H7 (cell line): ENCODE measurements at places on chromosomes 13 and 19.

DNA sequence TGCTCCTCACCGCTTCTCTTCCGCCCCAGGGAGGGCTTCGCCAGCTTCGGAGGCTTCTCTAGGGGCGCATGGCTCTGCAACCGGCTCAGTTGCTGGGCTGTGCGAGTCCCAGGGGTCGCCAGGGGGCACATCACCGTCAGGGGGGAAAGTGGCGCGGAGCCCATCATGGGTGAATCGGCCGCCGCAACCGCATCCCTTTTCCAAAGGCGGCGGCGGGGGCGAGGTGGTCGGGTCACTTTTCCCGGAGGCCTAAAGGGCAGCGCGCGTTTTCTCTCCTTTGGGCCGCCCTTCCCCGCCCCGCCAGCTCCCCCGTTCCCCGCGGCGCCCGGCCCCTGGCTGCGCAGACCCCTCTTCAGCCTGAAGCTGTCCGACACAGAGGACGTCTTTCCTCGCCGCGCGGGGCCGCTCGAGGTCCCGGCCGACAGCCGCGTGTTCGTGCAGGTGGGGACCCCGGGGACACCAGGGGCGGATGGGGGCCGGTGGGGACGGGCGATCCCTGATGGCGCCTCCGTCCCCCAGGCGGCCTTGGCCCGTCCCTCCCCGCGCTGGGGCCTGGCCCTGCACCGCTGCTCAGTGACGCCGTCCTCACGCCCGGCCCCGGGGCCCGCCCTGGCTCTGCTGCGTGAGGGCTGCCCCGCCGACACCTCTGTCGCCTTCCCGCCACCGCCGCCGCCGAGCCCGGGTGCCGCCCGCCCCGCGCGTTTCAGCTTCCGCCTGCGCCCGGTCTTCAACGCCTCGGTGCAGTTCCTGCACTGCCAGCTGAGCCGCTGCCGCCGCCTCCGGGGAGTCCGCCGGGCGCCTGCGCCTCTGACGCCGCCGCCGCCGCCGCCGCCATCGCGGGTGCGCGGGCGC is 1.7 kb downstream of the TGFBR3L start:
- DNase-seq = peak; percentile 90

DNA sequence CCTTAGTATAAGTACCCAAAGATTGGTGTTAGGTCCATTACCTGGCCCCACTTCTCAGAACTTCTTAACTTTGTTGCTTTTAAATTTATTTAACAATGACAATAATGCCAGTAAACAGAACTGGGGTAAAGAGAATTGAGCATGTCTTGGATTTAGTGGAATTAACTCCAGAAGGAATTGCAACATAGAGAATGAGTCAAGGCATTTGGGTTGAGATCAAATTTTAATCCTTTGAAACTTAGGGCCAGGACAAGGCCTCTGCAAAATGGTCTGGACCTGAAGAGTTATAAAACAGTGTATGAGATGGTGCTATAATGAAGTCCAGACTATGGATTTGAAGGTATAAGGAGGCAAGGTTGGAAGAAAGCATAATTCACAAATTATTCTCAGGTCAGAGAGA is 1030.4 kb downstream of the SLITRK5 start:
- DNase-seq = no peak

- DNase-seq = no peak
Measured at GRCh38 chr19:52369559-52370340, at the start of gene ZNF880. TSS of gene ZNF880 (plus strand) at chr19:52369923. CDS start at chr19:52369966, 43 bp downstream.

- peak; percentile 38 for DNase-seq
Measured at GRCh38 chr13:21039097-21039800, 22.1 kb downstream of the LATS2 start.

DNA sequence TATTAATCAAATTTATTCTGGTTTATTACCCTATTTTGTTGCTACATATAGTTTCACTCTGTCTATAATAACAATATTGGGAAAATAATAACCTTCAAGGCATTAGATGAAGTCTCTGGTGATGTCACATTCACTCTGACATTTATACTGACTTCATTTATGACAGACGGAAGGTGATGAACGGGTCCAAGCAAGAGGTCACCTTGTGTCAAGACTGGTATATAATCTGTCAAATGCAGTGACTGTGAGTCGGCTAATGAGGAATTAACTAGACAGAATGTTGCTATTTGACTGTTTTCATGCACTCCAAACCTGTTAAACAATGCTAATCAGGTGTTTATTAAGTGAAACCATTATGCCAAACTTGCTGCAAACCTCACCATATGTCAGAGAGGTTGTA is 800.5 kb upstream of the KLHL1 start:
- DNase-seq = no peak

GRCh38 chr19:48676887-48677286 is 4.1 kb upstream of the NTN5 start:
- no peak for DNase-seq

- DNase-seq = peak; percentile 89
Measured at GRCh38 chr19:1324806-1325567, 39.3 kb downstream of the EFNA2 start.

GRCh38 chr13:43611281-43612273 is 175.2 kb downstream of the ENOX1 start:
- DNase-seq = no peak

GRCh38 chr19:20103091-20103740 is 25.4 kb downstream of the ZNF90 start:
- DNase-seq = no peak

GRCh38 chr19:17834350-17835181 is 13.2 kb downstream of the JAK3 start:
- peak; percentile 74 for DNase-seq

DNA sequence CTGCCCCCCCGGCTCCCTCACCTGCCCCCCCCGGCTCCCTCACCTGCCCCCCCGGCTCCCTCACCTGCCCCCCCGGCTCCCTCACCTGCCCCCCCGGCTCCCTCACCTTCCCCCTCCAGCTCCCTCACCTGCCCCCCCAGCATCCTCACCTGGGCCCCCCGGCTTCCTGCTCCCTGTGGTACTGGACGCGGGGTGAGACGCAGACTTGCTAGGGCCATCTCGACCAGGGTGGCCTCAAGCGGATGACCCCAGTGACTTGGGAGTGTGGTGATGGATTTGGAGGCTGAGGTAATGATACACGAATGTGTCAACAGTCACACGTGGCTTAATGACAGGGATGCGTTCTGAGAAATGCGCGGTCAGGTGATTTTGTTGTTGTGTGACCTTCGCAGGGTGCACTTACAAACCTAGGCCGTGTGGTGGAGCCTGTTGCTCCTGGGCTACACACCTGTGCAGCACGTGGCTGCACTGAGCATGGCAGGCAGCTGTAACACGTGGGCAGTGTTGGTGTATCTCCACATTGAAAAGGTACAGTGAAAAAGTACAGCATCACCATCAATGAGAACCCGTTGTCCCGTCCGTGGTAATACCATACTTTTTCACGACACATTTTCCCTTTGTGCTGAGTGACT is 197.8 kb downstream of the TEX29 start:
- DNase-seq = no peak

- DNase-seq = no peak
Measured at GRCh38 chr13:35283856-35284255, 192.6 kb downstream of the MAB21L1 start.

- no peak for DNase-seq
Measured at GRCh38 chr13:65417953-65418352, 1812.2 kb downstream of the PCDH9 start.

DNA sequence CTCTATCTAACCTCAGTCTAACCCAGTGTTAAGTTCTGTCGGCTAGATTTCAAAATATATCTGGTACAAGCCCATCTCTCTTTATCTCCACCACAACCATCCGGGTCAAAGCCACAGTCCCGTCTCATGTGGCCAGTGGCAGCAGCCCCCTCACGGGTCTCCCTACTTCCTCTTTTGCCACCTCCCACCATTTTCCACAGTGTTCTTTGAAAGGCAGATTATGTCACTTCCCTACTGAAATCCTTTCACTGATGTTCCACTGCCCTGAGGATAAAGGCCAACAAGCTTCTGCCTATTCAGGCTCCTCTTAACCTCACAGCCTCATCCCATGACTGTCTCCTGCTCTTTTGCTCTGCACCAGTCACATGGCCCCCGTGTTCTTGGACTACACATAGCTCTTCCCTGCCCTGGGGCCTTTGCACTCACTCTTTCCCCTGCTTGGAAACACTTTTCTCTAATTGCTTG is 117.2 kb downstream of the UBL3 start:
- DNase-seq = no peak

DNA sequence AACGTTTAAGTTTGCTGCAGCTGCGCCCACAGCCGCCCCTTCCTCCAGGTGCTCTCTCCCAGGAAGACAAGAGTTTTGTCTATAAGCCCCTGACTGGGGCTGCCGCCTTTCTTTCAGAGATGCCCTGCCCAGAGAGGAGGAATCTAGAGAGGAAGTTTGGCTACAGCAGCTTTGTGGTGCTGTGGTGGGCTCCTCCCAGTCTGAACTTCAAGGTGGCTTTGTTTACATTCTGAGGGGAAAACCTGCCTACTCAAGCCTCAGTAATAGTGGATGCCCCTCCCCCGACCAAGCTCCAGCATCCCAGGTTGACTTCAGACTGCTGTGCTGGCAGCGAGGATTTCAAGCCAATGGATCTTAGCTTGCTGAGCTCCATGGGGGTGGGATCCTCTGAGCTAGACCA is 6.4 kb upstream of the ERICH6B start:
- no peak for DNase-seq

- no peak for DNase-seq
Measured at GRCh38 chr19:16544473-16545231, 2.4 kb upstream of the CHERP start.

GRCh38 chr19:13060964-13061927 is 41.4 kb downstream of the LYL1 start:
- peak; percentile 97 for DNase-seq
